AG08395 (cell line): ENCODE measurements at places on chromosomes 5 and 9.

DNA sequence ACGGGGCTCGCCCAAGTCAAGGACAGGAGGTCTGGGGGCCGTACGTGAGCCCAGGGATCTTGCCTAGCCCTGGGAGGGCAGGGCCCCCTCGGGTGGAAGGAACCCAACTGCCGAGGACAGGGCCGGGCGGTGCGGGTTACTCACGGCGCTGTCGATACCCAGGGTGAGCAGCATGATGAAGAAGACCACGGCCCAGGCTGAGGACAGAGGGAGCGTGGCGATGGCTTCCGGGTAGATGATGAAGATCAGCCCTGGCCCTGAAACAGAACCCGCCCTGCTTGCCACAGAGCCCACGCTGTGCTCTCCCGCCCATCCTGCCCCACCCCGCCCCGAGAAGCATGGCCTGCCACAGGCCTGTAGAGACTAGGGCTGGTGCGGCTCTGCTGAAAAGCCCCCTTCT lies 34.1 kb downstream of the SLC6A3 start:
- DNase-seq = no peak

GRCh38 chr9:123169926-123170325 lies 98.5 kb downstream of the STRBP start:
- no peak for DNase-seq

- DNase-seq = peak; percentile 46
Measured at GRCh38 chr9:79572608-79573411, 1.0 kb downstream of the TLE4 start.

- DNase-seq = no peak
Measured at GRCh38 chr5:152501294-152501693, 96.2 kb upstream of the NMUR2 start.

DNA sequence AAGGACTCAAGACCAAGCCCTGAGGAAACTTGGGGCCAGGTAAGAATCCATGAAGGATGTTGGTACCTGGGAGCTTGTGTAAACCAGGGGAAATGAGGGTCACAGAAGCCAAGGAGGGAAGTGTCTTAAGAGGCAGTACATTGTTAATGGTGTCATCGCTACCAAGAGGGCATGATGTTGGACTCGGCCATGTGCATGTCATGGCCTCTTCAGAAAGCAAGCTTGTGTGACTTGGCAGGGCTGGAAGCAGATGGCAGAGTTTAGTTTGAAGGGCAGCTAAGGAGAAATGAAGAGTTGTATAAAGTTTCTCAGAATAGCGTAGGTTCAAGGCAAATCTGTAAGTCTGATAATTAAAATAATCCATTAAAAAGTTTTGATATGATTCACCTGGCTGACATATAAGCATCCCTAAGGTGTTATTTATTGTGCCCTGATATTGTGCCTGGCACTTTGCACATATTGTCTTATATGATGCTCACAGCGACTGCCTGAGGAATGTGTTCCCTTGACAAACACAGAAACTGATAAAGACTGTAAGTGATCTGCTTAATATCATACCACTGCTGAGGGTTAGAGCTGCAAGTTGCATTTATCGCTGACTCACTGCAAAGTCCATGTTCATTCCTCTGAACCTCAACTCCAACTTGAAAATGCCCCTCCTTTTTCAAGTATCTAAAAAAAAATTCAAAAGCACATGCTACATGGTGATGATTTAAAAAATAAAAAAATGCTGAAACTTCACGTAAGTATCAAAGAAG lies 81.3 kb upstream of the PTPN3 start:
- no peak for DNase-seq

- DNase-seq = no peak
Measured at GRCh38 chr5:115241881-115242642, 20.6 kb downstream of the PGGT1B start.

DNA sequence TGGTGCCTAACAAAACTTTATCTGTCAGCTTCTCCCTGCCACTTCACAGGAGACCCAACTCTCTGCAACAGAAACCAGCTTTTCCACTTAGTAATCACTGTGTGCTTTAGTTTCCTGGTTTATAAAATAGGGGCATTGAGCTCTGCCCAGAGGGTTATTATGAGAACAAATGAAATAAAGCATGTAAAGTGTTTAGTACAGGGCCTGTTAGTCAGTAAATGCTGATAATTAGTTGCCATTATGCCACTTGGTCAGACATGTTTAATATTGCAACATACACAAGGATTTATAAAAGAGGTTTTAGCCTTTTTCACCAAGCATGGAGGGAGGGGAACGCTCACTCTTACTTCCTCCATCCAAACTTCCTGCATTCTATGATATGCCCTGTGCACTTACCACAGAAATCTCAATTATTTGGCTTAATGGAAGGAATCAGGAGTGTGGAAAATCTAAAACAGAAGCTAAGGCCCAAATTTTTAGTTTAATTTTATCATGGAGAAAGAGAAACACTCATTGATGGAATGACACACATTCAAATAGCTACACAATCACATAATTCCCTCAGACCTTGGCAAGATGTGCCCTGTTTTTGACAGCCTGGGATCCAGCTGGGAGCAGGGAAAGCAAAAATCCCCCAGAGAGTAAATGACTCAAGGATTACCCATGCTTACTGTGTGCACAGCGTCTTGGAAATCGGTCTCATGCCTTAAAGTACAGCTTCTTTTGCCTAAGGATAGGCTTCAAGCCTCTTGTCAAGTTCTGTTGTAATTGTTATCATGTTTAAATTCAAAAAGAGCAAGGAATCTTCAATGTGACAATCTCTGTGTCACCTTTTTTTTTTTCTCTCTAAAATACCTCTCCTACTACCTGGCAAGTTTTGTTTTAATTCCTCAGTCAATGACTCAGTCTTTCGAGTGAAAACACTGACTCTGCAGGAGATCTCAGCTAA lies 34.0 kb downstream of the ZNF474 start:
- DNase-seq = peak; percentile 94

- no peak for DNase-seq
Measured at GRCh38 chr5:26868504-26868903, 169.9 kb downstream of the CDH9 start.

- peak; percentile 16 for DNase-seq
Measured at GRCh38 chr5:159415301-159415937, 85.1 kb upstream of the IL12B start.

DNA sequence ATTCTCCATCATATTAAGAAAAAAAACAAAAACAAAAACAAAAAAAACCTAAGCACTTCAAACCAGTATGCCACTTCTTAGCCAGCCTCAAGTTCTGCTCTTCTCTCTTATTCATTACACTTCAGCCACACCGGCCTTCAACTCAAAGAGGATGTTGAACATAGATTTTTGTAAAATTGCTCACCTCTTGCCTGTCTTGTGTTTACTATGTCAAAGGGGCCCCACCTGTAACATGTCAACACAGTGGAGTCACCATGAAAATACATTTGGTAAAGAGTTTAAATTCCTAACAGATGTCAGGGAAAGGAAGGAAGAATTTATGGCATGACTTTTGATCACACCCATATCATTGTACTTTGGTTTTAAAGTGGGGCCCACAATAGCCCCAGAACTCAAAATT lies 121.1 kb upstream of the GHR start:
- DNase-seq = no peak

DNA sequence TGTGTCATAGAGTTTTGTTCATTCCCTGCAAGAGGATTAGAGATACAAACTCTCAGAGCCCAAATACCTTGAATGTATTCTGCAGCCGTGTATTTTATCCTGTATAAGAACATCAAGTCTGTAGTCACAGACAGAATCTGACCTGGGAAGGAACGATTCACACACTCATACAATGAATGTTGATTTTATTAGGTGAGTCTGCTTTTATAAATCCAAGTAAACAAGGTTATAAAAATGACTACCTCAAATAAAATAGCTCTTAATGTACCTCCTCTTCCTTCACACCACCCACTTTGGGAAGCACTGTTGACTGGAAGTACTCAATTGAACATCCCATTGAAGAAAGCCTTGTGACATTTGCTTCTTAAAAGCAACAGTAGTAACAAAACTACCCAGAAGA lies 11.9 kb downstream of the SLC46A2 start:
- DNase-seq = no peak

- peak; percentile 14 for DNase-seq
Measured at GRCh38 chr5:14665101-14665822, 744 bp downstream of the OTULIN start.

DNA sequence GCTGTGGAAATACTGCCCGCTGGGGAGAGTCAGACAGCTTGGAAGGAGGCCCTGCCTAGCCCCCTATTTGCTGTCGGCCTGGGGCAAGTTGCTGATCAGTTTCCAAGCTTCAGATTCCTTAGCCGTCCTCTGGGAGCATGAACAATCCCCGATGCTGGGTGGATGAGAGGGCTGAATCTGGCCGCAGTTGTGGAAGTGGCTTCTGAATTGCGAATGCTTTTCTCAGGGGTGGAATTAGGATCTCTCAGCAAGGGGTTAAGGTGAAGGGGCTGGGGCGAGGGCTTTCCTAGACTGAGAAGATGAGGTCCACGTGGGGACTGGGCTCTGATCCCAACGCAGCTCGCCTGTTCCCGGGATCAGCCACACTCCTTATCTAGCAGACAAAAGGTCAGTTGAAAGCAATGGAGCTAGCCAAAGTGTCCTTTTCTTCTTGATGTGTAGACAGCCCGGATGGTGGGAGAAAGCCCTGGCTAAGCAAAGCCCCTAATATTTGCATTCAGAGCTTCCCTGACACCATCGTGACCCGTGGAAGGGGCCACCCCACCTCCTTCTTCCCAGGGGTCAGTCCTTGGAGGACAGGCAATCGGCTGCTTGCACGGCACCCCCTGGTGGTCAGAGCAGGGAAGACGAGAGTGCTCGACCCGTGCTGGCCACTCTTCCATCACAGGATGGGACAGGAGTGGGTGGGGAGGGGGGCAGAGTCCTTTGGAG lies 54.9 kb downstream of the COL15A1 start:
- peak; percentile 84 for DNase-seq

GRCh38 chr5:172873513-172873912 lies 39.5 kb downstream of the ERGIC1 start:
- no peak for DNase-seq

- no peak for DNase-seq
Measured at GRCh38 chr5:128669803-128670202, 131.8 kb upstream of the FBN2 start.

DNA sequence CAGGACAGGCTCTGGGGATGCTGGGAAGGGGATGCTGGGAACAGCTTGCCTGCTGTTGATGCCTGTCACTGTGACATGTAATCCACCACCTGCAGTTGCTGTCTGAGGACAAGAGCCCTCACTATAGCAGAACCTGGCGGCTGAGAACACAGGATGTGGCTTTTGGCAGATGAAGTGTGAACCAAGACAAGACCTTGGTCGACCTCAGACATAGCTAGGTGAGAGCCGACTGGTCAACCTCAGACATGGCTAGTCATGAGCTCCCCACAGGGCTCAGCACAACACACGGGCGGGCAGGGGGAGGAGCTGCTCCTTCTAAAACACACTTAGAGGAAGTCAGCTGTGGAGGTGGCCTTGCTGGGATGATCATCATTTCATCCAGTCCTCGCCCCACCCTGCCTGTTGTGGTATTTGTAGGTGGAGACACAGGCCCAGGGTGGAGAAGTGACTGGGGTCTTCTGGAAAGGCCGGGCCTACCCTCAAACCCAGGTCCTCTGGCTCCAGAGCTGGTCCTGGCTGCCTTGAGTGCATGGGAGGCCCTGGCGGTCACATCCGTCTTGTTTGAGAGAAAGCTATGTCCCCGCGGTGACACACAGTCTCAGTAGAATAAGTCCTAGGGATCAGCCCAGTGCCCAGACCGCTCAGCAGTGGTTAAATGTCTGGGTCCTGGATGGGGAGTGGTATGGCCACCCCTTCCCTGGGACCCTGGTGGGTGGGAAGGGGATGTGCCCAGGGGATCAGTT lies 6.1 kb downstream of the SUSD3 start:
- no peak for DNase-seq

- no peak for DNase-seq
Measured at GRCh38 chr5:160207061-160207460, 22.2 kb upstream of the FABP6 start.

DNA sequence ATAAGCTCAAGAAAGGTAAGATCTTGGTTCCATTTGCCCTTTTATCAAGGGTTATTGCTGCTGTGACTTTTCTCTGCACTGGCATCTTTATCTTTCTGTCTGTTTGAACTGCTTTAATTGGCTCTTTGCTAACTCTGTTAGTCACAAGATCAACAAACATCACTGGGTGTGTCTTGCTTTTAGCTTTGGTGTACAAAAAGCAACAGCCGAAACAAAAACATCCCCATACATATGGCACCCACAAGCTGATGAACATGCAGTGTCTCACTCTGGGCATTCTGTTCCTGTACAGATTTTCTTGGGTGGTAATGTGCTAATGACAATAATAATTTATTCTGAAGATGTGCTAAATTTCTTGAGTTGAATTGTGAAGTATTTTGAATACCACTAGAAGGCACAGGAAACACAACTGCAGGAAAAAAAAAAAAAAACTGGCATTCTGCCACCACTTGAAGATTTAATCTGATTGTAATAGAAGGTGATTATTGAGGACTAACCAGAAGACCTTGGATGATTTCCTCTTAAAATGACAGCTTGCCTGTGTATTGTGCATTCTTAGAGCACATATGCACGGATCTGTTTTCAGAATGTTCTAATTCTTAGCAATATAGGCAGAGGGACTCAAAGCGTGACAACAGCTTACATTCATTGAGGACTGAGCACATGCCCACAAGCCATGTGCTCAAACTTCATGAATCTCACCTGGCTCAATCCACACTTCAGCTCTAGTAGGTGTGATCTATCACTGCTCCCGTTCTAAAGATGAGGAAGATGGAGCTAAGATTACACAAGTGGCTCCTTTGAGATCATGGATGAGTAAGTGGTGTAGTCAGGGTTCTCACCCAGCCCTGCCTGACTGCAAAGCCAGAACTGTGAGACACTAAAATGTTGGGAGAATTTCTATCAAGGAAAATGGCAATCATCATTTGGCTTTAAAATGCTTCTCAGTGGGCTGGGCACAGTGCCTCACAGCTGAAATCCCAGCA lies 96.4 kb downstream of the EBF1 start:
- DNase-seq = peak; percentile 54

DNA sequence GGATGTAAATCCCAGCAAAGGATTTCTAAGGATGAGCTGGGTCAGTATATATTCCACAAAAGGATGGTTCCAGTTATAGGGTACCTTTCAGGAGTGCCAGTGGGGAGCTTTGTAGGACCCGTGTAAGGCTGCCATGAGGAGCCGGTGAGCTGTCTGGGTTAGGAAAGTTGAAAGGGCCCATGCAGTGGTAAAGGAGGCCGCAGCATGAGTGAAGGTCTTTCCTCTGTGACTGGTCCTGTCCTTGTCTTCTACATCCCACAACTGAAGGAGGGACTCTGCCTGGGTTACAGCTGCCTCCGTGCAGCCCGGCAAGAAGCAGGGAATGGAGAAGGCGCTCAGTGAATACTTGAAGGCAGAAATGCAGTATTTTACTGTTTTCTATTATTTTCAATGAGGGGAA lies 58.9 kb downstream of the HSPA4 start:
- DNase-seq = no peak

GRCh38 chr5:134411228-134411545 lies 494 bp downstream of the CDKN2AIPNL start:
- no peak for DNase-seq

GRCh38 chr5:15774632-15775031 lies 274.7 kb downstream of the FBXL7 start:
- no peak for DNase-seq

- no peak for DNase-seq
Measured at GRCh38 chr9:112726428-112726827, 8.5 kb upstream of the INIP start.
